Central memory CD4-positive, alpha-beta T cell (primary cell): ENCODE measurements at places on chromosomes 3 and 15.

- no peak for DNase-seq
Measured at GRCh38 chr3:62876064-62876463, 848 bp upstream of the CADPS start.

DNA sequence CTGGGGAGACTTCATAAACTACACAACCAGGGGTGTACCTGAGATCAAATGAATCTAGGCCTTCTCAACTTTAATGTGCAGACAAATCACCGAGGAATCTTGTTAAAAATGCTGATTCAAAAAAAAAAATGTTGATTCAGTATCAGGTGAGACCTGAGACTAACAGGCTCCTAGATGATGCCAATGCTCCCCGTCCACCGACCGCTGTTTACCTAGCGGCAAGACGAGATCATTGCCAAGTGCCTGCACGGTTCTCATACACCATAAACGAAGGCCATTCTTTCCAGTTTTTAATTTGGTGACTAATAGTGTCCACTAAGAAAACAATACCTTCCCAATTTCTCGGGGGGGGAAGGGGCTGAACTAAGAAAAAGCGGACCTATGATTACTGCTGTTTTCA lies 2.5 kb upstream of the FSIP1 start:
- no peak for DNase-seq

- no peak for DNase-seq
Measured at GRCh38 chr15:31525988-31526665, 199.5 kb downstream of the KLF13 start.

- DNase-seq = no peak
Measured at GRCh38 chr3:128063865-128064264, 11.6 kb downstream of the SEC61A1 start.

DNA sequence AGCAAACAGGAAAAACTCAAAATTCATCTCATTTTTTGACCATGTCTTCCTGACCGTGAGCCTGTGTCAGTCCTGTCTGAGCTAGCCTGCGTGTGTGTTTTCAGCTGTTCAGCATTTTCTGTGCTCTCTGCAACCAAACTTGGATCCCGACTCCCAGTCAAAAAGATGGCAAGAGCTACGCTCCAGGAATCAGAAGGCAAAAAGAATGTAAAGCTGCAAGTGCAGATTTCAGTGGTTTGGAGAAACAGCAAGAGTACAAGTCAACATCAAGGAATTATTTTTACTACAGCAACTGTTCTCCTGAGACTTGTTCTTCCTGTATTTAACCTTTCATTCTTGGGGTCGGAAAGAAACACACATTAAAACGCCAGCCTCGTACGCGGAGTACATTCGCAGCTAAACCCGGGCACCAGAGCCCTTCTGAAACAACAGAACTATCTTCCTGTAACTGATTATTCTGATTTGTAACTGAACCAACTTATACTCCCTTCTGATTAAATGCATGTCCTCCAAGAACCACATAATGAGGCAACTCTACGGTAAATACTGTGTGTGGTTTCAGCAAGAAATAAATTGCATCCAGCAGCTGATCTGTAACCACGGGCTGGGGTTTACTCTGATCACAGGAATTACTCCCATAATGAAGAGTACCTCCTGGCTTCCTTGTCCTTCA lies 107.4 kb downstream of the LRIG1 start:
- DNase-seq = no peak

- DNase-seq = no peak
Measured at GRCh38 chr3:153051427-153052095, 110.5 kb upstream of the RAP2B start.

- DNase-seq = no peak
Measured at GRCh38 chr3:150248116-150248887, 159.8 kb upstream of the TSC22D2 start.

DNA sequence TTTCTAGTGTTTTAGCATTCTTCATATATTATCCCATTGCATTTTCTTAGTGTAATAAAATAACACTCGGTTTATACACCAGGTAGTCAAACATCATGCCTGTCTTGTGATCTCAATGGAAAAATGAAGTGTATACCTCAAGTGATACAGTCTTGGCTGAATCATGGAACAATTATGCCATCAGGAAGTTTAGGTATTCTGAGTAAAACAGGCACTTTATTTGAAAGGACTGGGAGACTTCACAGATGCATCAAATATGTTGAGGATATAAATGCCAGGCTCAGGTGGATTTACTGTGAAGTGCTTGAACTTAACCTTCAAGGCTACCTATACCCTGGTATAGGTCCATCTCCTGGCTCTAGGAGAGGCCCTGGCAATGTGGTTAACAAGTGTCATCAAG lies 8.5 kb downstream of the TGFBR2 start:
- no peak for DNase-seq

- DNase-seq = no peak
Measured at GRCh38 chr3:141368062-141368924, at the start of gene ZBTB38. Gene ZBTB38, plus strand, starts transcription at chr3:141368504. Its CDS starts 73,885 bp downstream, at chr3:141442389.

DNA sequence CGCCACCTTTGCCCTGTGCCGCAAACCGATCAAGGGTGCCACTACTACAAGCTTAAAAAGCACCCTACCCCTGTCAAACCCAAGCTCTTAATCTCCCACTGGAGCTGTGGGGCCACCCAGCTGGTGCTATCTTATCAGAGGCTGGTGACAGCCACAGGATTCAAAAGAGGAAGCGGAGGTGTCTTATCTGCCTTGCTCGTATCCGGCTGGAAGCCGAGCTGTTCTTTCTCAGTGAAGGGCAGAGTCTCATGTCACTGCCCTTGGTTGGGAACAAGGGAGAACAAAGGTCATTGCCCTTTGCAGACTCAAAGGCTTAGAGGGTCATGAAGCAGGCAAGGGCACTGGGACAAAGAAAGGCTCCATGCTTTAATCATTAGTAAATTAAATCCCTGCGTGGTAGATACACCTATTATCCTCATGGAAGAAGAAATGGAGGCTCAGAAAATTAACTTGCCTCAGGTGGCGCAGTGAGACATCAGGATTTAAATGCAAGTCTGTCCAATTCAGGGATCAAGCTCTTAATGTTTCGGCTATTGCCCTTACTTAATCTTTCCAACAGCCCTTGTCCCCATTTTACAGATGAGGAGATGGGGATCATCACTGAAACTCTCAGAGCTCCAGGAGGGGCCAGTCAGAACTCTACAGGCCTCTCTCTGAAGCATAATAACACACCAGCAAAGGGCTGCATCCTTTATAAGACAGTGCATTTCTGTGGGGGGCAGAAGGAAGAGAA lies 360.0 kb upstream of the PROK2 start:
- DNase-seq = no peak

DNA sequence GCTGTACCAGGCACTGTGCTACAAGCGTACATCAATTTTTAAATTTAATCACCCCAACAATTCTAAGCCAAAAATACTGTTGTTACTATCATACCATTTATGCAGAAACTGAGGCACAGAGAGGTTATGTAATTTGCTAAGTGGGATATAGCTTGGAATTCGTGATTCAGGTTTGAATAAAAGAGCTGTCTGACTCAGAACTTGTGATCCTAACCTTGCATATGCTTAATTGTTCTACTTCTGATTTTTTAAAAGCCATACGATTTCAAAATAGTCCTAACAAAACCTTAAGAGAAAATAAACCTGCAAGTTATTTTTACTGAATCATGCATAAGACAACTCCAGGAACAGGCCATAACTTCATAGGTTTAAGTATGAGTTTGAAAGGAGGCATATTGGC lies 498.0 kb upstream of the CFAP20DC start:
- no peak for DNase-seq

GRCh38 chr15:27418726-27419125 lies 447.7 kb downstream of the GABRG3 start:
- no peak for DNase-seq

DNA sequence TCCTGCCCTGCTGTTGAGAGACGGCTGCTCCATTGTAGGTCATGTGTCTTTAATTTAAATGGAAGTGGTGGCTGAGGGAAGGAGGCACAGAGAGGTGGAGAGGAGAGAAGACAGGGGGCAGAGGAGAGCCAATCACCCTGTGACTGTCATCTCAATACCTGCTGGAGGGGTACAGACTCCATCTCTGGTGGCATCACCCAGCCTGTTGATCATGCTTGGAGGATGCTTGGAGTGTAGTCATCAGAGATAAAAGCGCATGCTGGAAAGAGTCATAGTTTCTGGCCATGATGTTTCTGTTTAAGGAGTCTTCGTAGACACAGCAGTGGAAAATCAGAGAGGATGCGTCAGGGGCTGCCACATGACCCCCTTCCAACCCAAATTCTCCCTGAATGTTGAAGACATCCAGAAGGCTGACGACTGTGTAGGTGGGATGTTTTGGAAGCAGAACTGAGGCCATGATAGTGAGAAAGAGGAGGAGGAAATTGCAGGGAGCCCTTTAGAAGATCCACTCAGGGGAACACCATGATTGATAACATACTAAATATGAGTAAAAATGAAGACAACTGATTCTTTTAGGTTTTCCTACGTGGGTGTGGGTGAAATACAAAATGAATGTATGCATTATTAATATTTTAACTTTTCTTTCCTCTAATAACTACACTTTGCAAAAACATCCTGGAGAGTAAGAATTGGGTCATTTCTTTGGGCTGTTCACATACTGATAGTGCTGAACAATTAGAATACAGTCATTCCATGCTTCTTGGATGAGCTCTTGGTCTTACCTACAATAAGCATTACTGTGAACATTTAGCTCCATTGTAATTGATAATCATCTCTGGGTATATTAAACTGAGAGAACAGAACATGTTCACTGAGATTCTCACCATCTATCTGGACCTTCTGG lies 210.6 kb upstream of the ATP10A start:
- no peak for DNase-seq

DNA sequence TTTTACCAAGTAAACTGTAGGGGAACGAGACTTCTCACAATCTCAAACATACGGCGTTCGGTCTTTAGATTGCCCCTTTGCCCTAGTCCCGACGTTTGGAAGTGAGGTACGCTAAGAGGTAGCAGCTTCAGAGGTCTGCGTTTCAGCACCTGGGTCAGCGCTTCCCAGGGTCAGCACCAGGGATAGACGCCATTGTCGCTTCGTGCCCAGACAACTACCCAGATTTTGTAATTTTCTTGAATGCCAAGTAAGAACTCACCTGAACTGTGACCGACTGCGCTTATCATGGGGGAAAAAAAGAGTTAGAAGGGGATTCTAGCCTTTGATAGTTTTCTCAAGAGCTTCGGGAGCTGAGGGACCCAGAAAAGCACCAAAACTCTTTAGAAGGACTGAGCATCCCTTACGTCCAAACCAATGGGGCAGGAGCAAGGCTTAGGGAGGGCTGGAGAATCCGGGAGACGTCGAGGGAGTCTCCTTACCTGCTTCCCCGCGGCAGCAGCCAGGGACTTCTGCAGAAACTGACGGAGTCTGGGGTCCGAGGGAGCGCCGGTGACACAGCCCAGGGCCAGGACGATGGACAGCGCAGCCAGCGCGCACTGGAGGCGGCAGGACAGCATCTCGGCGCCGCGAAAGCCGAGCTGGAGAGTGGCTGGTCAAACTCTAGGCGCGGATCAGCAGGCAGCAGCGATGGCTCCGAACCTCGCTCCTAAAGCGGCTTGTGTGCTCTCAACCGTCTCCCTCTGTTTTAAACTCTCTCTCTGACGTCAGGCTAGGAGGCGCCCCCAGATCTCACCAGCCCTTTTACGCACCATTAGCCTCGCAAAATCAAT lies at the start of gene SST:
Gene SST, minus strand, starts transcription at position 720 of the 830 bp plus-strand sequence. Its CDS starts 103 bp downstream, at position 617.
- no peak for DNase-seq

DNA sequence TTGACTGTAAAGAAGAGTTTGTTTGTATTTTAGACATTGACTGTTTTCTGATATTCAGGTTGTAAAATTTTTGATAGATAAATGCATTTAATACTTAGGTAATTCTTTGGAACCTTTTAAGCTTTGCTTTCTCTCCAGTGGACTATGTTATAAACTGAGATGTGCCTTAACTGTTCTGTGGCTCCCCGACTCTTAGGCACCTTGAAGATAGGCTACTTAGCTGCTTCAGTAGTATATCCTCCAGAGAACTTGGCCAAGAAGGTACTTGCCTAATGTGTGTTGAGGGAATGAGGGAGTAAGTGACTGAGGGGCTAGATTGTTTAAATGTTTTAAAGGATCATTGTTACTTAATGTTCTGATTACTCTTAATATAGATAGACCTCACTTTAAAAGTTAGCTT lies 141.3 kb upstream of the LRRFIP2 start:
- DNase-seq = no peak

GRCh38 chr3:184556582-184557347 lies 4.8 kb upstream of the EPHB3 start:
- peak; percentile 66 for DNase-seq

DNA sequence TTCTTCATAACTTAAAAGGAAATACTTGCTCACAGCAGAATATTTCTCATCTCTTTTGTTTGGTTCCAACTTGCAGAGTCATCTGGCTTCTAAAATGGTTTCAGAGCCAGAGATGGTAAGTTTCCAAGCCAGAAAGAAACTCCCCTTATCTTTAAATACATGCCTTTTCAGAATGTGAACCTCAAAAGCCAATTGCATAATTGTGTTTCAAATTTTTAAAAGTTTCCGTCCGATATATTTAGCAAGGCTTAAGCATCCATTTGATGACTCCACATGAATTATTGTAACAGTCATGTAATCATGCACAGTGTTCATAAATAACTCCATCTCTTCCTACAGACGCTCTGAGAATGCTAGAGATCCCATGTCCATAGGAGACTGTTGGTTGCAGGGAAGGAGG lies 40.6 kb upstream of the C3orf80 start:
- no peak for DNase-seq
